CD4-positive, alpha-beta T cell treated with Interleukin-17A for 4 hours (primary cell): ENCODE measurements at places on chromosomes 3 and 15.

GRCh38 chr15:89184357-89184756, 37.0 kb downstream of the RLBP1 start:
- no peak for DNase-seq

DNA sequence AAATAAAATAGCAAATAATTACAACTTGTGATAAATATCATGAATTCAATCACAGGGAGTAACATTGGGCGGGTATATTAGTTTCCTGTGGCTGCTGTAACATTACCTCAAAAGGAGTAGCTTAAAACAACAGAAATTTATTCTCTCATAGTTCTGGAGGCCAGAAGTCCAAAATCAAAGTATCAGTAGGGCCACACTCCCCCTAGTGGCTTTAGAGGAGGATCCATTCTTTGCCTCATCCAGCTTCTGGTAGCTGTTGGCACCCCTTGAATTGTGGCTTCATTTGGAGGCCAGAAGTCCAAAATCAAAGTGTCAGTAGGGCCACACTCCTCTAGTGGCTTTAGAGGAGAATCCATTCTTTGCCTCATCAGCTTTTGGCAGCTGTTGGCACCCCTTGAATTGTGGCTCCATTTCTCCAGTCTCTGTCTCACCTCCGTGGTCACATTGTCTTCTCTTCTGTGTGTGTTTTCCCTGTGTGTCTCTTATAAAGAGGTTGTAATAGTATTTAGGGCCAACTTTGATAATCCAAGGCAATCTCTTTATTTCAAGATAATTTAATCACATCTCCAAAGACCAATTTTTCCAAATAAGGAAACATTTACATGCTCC, 3.1 kb upstream of the CFAP20DC start:
- peak; percentile 6 for DNase-seq

GRCh38 chr3:184198509-184198908, 12.5 kb downstream of the ABCF3 start:
- no peak for DNase-seq

- no peak for DNase-seq
Observed at GRCh38 chr15:84855136-84855535, 29.3 kb upstream of the SLC28A1 start.

- no peak for DNase-seq
Observed at GRCh38 chr3:128127236-128127635, 3.6 kb upstream of the RUVBL1 start.

DNA sequence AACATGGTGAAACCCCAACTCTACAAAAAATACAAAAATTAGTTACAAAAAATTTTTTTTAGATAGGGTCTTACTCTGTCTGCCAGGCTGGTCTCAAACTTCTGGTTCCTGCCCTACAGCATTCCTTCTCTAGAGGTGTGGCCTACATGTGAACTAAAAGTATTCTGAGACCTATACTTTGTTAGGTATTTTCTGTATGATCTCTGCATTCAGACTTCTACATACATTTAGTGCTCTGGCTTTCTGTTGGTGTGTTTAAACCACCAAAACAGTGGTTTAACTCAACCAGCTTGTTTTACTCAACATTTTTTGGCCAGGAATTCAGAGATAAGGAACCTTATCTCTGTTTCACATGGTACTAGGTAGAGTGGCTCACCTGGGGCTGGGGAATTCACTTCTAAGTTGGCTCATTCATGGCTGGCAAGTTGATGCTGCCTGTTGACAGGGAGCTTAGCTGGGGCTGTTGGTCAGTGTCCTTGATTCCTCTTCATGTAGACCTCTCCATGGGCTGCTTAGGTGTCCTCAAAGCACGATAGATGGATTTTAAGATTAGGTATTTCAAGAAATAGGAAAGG, 41.4 kb upstream of the BSN start:
- DNase-seq, result no peak

GRCh38 chr15:49645941-49646340, 25.1 kb downstream of the DTWD1 start:
- no peak for DNase-seq

DNA sequence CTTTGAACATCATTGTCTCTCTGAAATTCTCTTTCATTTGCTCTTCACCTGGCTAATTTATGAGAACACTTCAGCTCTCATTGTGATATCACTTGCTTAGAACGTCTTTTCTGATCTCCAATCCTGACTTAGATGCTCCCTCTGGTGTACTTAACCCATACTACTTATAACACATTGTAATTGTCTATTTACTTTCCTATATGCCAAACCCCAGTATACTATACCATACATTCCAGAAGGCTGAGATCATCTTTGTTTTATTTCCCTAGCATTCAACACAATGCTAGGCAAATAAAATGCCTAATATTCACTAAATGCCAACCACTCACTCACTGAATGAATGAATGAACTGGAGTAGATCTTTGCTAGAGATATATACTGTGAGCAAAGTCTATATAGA, 27.0 kb upstream of the PEX5L start:
- no peak for DNase-seq

GRCh38 chr3:13018043-13018451, 55.2 kb downstream of the IQSEC1 start:
- DNase-seq, result no peak

DNA sequence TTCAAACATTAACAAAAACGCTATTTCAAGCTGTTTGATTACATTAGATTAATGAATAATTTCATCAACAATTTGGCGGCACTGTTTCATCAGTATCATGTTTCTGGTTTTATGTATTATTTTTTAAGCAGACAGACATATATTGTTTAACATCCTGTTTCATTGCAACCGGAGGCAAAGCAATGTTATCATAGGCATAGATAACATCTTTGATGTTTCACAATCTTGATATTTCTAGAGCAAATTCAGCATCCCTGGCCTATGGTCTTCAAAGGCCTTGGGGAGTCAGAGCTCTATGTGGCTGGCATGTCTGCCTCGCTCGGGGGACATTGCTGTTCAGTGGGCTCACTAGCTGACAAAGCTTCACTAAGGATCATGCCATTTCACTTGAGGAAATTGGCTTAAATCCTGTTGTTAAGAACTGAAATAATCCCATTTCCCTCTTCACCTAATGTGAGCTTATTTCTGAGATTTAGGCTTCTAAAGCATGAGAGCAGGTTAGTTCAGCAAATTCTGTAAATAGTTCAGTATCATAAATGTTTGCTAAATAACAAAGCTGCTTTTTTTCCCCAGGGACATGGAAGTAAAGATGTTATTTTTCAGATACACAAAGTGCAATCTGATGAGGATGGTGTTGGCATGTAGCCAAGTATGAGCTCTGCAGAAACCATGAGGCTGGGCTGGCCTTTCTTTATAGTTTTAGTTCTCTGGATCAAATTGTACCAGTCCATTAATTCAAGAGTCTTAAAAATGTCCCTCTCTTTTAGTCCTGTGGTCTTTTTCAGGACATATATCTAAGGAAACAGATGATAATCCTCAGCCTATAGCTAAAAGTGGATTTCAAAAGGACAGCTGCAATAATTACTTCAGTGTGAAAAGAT, 941.4 kb downstream of the PLOD2 start:
- DNase-seq, result no peak

DNA sequence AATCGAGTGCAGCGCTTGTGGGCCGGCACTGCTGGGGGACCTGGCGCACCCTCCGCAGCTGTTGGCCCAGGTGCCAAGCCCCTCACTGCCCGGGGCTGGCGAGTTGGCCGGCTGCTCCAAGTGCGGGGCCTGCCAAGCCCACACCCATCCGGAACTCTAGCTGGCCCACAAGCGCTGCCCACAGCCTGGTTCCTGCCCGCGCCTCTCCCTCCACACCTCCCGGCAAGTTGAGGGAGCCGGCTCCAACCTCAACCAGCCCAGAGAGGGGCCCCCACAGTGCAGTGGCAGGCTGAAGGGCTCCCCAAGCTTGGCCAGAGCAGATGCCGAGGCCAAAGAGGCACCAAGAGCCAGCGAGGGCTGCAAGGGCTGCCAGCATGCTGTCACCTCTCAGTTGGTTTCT, 73.4 kb downstream of the PLXNA1 start:
- DNase-seq, result no peak

GRCh38 chr3:132448216-132448961, 31.1 kb downstream of the DNAJC13 start:
- no peak for DNase-seq

GRCh38 chr3:181687731-181688130, 24.0 kb upstream of the SOX2 start:
- DNase-seq, result no peak
